Stimulated activated CD4-positive, alpha-beta T cell treated with anti-CD3 and anti-CD28 coated beads, Interleukin-12 subunit alpha, Interleukin-12 subunit beta, amount 100 ng/mL, for 24 hours (primary cell): ENCODE measurements at places on chromosomes 5 and 9.

DNA sequence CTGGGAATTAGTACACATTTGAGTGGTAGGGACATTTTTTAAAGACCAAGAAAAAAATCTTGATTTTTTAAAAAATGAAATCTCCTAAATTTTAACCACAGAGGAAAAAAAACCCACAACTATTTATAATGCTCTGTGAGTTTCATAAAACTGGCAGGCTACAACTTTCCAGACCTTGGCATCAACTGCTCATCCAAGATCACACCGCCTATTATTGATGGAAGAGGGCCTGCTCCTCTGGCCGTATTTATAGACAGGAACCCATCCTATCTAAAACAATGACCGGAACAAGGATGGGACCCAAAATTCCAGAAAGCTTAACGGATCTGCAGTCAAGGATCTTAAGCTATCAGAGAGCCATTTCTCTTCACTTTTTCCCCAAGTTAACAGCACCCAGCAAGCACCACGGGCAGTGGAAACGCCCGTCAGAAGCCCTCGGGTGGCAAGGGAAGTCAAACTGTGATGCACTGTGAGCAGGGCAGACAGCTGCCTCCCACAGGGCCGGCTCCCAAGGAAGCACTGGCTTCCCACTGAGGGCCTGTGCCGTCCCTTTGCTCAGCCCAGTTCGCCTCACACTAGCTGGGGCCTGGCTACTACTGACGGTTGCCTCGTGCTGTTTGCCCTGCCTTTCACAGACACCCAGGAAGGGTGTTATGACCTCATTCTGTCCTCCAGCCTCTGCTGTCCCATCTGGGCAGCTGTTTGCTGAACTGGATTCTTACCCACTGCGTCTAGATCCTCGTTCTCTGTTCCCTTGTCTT, 62.8 kb downstream of the CDC14B start:
- DNase-seq: no peak

GRCh38 chr5:60540856-60541805, 158.8 kb downstream of the DEPDC1B start:
- no peak for DNase-seq

GRCh38 chr5:158848634-158849033, 251.1 kb downstream of the EBF1 start:
- no peak for DNase-seq

- DNase-seq: no peak
These were observed 1.3 kb downstream of the CCNI2 start for GRCh38 chr5:132748522-132749000.

DNA sequence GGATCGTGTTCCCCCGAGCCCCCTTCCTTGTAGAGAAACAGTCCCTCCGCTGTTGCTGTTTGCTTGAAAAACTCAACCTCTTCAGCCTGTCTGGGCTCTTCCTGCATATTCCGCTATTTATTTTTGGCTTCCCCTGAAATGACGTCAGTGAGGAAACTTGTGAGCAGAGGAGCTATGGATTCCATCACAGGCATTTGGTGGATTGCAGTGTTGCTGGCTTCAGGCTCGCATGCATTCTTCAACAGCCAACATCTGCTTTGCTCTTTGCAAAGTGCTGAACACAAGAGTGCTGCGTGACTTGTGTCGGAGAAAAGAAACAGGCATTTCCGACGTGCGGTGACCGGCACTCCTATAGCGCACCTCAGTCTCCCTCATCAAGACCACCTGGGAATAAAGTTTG, 232.7 kb downstream of the RFK start:
- no peak for DNase-seq

GRCh38 chr5:44358421-44358820, 30.8 kb downstream of the FGF10 start:
- no peak for DNase-seq

DNA sequence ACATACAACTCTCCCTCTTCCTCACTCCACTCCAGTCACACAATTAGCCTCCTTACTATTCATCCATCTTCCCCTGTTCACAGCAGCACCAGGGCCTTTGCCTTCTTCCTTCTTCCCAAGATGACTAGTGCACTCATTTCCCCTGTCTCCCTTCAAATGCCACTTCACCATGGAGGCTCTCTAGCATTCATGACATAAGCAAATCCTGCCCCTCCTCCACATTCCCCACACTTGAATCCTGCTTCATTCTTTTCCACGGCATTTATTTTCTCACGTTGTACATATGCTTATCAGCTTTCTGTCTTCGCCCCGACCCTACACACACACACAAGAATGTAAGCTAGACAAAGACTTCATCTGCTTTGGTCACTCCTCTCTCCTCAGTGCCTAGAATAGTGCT, 133.3 kb downstream of the CDK5RAP2 start:
- no peak for DNase-seq

- no peak for DNase-seq
These were observed 81.9 kb downstream of the APBA1 start for GRCh38 chr9:69590266-69590665.

- DNase-seq: no peak
These were observed 32.5 kb downstream of the LEAP2 start for GRCh38 chr5:132905938-132906337.

DNA sequence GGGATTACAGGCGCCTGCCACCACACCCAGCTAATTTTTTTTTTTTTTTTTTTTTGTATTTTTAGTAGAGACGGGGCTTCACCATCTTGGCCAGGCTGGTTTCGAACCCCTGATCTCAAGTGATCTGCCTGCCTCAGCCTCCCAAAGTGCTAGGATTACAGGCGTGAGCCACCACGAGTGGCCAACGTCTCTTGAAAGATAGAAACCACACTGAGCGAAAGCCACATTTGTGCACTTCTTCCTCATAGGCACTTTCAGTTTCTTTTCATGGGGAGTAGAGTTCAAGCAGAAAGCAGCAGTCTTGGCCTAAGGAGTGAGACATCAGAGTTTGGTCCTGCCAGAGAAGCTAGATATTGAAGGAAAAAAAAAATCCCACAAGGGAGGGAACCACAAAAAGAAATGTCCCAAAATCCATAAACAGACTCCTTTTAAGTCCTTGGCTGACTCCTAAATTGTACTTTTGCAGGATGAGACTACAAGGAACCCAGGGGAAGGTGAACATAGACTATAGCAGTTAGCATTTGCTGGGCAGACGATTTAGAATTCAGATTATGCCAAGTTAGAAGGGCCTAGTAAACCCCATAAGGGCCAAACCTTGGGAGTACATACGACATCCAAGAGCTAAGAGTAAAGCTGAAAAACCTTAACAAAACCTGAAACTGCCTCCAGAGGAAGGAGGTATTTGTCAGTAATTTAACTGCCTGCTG, 43.9 kb upstream of the GLIPR2 start:
- DNase-seq: no peak

DNA sequence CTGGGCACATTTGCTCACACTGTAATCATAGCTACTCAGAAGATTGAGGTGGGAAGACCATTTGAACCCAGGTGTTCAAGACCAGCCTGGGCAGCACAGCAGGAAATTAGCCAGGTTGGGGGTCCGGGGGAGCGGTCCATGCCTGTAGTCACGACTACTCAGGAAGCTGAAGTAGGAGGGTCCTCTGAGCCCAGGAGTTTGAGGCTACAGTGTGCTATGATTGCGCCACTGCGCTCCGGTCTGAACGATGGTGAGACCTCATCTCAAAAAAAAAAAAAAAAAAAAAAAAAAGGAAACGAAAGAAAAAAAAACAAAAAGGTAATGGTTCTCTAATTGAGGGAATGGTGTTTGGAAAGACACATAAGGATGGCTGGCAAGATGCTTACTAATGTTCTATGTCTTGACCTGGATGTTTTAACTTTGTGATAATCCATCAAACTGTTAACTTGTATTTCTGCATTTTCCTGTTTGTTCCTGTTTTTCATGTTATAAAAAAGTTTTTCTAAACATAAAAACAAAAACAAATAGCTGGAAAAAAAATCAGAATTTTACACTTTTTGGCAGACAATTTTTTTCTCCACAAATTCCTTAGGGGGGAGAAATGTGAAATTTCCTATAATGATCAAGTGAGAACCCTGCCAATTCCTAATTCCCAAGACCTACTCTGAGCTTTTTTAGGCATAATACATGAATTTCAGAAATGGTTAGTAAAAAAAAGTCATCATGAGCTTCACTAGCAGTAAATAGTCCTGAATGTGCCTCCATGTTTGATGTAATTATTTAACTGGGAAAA, 96.9 kb downstream of the DENND1A start:
- no peak for DNase-seq

- peak; percentile 28 for DNase-seq
These were observed 79.4 kb downstream of the ESM1 start for GRCh38 chr5:54905942-54906537.

GRCh38 chr9:109922617-109923470, 142.8 kb downstream of the PALM2AKAP2 start:
- no peak for DNase-seq
